IMR-90 (cell line): ENCODE measurements at places on chromosomes 16 and 17. TPM values are rescaled to one million over a fixed set of nuclear protein-coding genes. Genes with fewer than 3 reads are reported as not detected.

Gene GCGR
- polyA plus RNA-seq, result not detected in 2 replicates

GRCh38 chr16:72066747-72067146, 3.7 kb downstream of the HPR start:
- peak; percentile 64 for DNase-seq

DNA sequence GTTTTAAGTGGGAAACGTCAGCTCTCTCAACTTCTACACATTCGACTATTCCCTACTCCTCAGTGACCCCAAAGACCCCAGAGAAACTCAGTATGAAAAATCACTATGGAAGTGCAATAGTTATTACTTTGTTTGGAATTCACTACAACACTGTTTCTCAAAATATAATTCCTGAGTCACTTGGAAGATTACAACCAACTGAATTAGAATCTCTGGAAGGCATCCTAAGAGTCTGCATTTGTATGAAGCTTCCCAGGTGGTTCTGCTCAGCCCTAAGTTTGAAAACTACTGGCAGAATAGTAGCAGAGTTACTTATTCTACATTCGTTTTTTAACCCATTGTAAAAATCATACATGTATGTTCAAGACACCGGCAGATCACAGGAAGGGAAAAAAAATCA, 525.6 kb downstream of the MAF start:
- DNase-seq, result no peak

GRCh38 chr16:14015948-14016347, 55.2 kb upstream of the MRTFB start:
- DNase-seq, result peak; percentile 90

GRCh38 chr17:77117415-77117814, 23.4 kb upstream of the SEC14L1 start:
- DNase-seq, result no peak

GRCh38 chr17:78789663-78790181, 7.6 kb upstream of the CYTH1 start:
- peak; percentile 89 for DNase-seq

DNA sequence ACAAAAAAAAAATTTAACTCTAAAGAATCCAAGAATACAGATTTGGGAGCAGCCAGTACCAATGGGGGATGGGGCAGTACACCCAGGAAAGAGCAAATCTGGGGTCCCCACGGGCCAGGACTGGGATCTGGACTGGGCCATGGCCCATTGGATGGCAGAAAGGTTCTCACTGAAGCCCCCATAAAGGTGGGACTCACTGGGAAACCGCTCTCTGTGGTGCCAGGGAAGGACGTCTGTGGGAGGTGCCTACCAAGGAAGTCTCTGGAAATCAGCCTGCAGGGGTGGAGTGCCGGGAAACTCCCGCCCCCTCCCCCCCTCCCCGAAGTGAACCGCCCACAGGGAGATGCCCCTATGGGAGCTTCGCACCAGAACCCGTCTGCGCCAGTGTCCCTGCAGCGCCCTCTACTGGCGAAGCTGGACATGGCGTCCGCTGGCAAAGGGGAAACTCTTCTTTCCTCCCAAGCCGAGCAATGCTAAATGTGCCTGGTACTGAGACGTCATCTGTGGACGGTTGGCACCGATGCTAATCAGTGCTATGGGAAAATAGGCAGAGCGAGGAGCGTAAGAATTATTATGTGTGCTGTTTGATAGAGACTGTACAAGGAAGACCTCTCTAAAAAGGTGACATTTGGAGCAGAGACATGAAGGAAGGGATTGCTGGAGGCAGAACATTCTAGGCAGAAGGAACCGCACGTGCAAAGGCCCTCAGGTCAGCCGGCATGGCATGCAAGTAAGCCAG, 671.1 kb downstream of the WWOX start:
- no peak for DNase-seq
